ENCODE measurements at places on chromosomes 7 and 10. TPM values are rescaled to one million over a fixed set of nuclear protein-coding genes. Genes with fewer than 3 reads are reported as not detected.
A peak's percentile ranks its signal among the peaks of the same experiment; 100 is the strongest.

ZNF467 gene
- 0.35 TPM for total RNA-seq

MYH16 gene
- total RNA-seq: not detected

RPEL1 gene
- not detected for total RNA-seq

TAF3 gene
- total RNA-seq: 5.3 TPM

SFRP4 gene
- not detected for total RNA-seq

FFAR4 gene
- total RNA-seq: 2.3 TPM

DNA sequence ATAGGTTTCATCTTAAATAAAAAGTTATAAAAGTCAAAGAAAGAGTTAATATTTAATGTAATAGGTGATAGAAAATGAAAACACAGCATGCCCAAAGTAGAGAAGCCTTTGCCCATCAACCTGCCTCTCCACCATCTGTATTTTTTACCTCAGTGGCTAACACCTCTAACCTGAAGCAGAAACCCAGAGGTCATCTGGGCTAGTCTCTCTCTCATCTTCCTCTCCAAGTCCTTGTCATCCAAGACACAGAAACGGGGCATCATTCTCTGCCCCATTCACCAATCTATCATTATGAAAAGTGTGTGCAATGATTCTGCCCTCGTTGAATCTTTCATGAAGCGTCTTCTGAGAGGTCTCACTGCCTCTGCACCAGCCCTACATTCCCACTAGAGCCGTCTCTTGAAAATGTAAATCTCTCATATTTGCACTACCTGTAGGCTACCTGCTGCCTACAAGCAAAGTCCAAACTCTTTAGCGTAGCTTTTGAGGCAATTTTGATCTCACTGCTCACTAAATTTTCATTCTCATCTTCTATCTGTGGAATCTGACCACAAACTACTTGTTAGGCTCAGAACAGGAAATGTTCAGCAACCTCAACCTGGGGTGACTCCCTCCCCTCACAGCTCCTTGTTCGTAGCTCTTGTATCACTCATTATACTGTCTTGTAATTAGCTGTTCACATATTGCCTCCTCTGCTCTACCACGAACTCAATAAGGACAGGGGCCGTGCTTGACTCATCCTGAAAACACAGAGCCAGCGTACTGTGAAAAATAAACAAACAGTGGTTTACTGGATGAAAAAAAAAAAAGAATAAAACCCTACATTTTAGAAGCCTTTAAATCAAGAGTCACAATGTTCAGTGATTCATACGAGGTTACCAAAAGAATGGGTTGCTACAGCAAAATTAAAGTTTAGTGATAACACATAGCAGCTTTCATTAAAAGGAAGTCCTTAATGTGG is 83.1 kb downstream of the CTNNA3 start:
- H3K4me3 ChIP-seq: no peak overlapping the region
- no peaks in the 10 kb centered on the region for H3K27me3 ChIP-seq
- DNase-seq: no peak
- H3K4me1 ChIP-seq: no peaks in the 10 kb centered on the region
- H3K27ac ChIP-seq: no peak overlapping the region

- no peak overlapping the region for H3K27ac ChIP-seq
- DNase-seq: no peak
- H3K27me3 ChIP-seq: no peaks in the 10 kb centered on the region
- no peaks in the 10 kb centered on the region for H3K4me1 ChIP-seq
These were observed 190.7 kb downstream of the C7orf25 start for GRCh38 chr7:42720991-42721796.

DNA sequence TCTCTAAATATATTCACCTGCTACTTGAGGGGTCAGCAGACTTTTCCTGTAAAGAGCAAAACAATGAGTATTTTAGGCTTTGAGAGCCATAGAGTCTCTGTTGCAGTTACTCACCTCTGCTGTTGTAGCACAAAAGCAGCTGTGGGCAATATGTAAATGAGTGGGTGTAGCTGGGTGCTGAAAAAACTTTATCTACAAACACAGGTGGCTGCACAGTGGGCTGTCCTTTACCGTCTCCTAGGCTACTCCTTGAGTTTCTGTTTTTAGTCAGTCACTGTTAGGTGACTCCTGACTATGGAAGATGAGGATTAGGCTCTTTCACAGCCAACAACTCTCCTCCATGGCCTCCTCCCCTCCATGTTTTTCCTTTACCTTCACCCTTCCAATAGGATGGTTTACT is 286.1 kb upstream of the C7orf33 start:
- DNase-seq: no peak
- H3K27ac ChIP-seq: no peak overlapping the region
- no peak overlapping the region for H3K4me3 ChIP-seq
- no peaks in the 10 kb centered on the region for H3K27me3 ChIP-seq

DNA sequence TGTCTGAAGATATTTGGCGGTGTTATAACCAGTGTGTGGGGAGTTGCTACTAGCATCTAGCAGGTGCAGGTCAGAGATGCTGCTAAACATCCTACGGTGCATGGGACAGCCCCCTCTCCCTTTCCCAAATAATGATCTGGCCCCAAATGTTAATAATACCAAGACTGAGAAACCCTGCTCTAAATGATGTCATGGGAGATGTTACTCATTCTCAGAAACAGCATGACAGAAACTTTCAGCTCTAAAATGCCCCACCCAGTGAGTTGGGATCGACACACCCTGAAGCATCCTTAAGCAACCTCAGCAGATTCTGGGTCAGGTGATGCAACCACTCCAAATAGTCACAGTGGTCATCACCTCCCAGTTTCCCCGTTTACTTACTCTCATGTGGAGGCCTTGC is 108.8 kb upstream of the MPP7 start:
- no peaks in the 10 kb centered on the region for H3K4me1 ChIP-seq
- H3K27me3 ChIP-seq: no peaks in the 10 kb centered on the region
- H3K27ac ChIP-seq: no peak overlapping the region
- no peak overlapping the region for H3K4me3 ChIP-seq
- DNase-seq: no peak
- H3K36me3 ChIP-seq: no peaks in the 10 kb centered on the region

GRCh38 chr10:44383749-44384600 is 922 bp downstream of the CXCL12 start:
- H3K4me3 ChIP-seq: peak overlapping the region; percentile 59
- no peak for DNase-seq
- H3K27me3 ChIP-seq: peaks cover 11% of the 10 kb centered on the region
- H3K27ac ChIP-seq: peak overlapping the region; percentile 67
- H3K4me1 ChIP-seq: no peaks in the 10 kb centered on the region

- H3K27me3 ChIP-seq: no peaks in the 10 kb centered on the region
- no peaks in the 10 kb centered on the region for H3K36me3 ChIP-seq
- no peak for DNase-seq
These were observed 2.9 kb upstream of the TARP start for GRCh38 chr7:38276096-38276877.

DNA sequence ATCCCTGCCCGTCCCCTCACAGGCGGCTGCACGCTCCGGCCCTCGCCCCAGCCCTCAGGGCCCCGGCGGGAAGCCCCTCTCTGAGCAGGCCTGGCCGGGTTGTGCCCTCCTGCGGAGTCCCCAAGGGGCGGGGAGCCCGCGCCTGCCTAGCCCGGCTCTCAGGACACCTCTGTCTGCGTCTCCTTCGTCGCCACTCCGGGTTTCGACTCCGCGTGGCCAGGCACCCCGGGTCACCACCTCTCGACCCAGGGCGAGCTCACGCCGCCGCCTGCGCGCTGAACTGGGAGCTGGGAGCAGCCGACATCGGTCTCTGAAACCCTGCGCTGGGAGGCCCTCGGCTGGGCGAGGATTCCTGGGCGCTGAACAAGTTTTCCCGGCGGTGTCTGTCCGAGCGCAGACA is 6.2 kb upstream of the OGDHL start:
- H3K4me3 ChIP-seq: no peak overlapping the region
- H3K27ac ChIP-seq: no peak overlapping the region
- DNase-seq: no peak
- peaks cover 6% of the 10 kb centered on the region for H3K27me3 ChIP-seq
- H3K36me3 ChIP-seq: no peaks in the 10 kb centered on the region

DNA sequence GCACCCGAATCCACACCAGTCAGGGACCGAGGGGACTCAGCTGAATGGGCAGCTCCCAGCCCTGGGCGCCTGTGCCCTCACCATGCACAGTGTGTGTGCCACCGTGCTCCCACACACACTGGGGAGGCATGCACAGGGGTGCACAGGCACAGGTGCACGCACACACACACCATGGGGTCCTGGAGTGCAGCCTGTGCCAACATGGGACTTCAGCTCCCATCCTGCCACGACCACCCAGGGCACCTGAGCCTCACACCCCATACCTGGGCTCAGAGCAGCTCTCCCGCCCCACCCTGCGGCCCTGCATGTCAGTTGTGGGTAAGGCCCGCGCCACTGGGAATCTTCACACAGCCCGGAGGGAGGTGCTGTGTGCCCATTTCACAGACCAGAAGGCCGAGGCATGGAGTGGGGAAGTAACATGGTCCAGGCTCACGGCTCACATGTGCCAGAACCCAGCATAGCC is 8.0 kb downstream of the ELFN1 start:
- H3K27ac ChIP-seq: no peak overlapping the region
- no peaks in the 10 kb centered on the region for H3K4me1 ChIP-seq
- no peak overlapping the region for H3K4me3 ChIP-seq
- no peak for DNase-seq
- H3K27me3 ChIP-seq: no peaks in the 10 kb centered on the region
- H3K36me3 ChIP-seq: no peaks in the 10 kb centered on the region

GRCh38 chr7:123122916-123123315 is 76.9 kb downstream of the SLC13A1 start:
- no peak for DNase-seq
- H3K4me3 ChIP-seq: no peak overlapping the region
- H3K27me3 ChIP-seq: no peaks in the 10 kb centered on the region
- H3K36me3 ChIP-seq: no peaks in the 10 kb centered on the region

DNA sequence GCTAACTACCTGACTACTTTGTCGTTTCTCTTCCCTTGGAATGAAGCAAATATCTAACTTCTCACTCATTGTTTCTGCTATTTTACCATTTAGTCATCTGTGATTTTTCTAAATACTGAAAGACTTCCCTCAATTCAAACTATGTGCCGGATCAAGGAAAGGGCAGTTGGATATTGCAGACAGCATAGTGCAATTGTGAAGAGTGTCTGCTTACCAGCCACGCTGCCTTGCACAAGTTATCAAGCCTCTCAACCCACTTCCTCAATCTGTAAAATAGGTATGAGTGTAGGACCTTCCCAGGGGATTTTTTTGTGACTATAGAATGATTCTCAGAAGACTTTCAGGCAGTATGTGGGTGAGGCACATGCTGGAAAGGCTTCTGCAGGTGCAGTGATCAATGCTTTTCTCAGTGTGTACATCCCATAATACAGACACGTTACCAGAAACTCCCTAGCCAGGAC is 54.3 kb downstream of the EGFR start:
- H3K4me1 ChIP-seq: peaks cover 15% of the 10 kb centered on the region
- no peaks in the 10 kb centered on the region for H3K36me3 ChIP-seq
- H3K27ac ChIP-seq: peak overlapping the region; percentile 89
- no peaks in the 10 kb centered on the region for H3K27me3 ChIP-seq

DNA sequence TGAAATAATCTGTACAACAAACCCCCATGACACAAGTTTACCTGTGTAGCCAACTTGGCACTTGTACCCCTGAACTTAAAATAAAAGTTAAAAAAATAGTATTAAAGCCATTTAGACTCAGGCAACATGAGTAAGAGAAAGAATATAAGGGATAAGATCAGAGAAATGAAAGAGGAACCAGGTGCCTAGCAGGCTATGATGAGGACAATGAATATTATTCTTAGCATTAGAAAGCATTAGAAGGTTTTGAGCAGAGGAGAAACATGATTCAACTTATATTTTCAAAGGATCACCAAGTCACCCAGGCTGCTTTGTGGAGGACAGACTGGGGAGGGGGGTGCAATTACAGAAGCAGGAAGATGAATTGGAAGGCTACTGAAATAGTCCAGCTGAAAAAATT is 48.1 kb upstream of the TES start:
- no peak for DNase-seq
- H3K27ac ChIP-seq: no peak overlapping the region
- no peaks in the 10 kb centered on the region for H3K27me3 ChIP-seq
- H3K36me3 ChIP-seq: no peaks in the 10 kb centered on the region
- no peaks in the 10 kb centered on the region for H3K4me1 ChIP-seq

DNA sequence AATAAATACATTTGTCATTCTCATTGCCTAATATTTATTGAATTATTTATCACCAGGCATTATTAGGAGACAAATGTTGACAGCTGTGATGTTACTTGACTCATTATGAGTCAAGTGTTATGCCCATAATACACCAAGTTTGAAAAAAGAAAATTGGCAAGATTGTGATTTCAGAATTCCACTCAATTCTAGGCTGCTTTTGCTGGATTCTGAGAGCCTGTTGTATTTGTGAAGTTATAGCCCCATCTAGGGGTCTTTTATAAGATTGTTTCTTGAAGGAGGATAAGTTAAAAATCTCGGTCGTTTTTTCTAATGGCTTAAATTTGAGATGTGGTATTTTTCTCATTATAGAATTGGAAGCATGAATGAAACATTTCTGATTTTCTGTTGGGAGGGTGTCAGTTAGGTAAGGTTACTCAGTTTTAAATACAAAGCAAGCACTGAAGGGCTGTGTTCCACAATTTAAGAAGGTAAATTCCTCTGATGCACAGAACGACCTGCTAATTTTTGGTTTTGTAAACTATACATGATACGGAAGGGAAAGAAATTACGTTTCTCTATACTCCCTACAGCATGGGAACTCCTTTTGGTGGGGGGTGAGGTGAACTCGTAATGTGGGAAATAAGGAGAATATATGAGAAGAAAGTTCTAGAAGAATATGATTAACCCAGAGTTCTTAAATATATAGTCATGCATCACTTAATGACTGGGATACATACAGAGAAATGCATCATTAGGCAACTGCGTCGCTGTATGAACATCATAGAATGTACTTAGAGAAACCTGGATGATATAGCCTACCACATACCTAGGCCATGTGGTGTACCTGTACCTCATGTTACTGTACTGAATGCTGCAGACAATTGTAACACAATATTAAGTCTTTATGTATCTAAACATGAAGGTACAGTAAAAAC is 2.6 kb downstream of the STK31 start:
- H3K36me3 ChIP-seq: no peaks in the 10 kb centered on the region
- no peak for DNase-seq
- H3K27me3 ChIP-seq: no peaks in the 10 kb centered on the region
- no peak overlapping the region for H3K27ac ChIP-seq

GRCh38 chr7:1412322-1413261 is 46.7 kb downstream of the MICALL2 start:
- no peaks in the 10 kb centered on the region for H3K36me3 ChIP-seq
- peak overlapping the region; percentile 15 for H3K4me3 ChIP-seq
- peaks cover 7% of the 10 kb centered on the region for H3K4me1 ChIP-seq
- no peaks in the 10 kb centered on the region for H3K27me3 ChIP-seq
- H3K27ac ChIP-seq: no peak overlapping the region
- DNase-seq: peak; percentile 75

GRCh38 chr10:63145782-63146181 is 12.7 kb downstream of the NRBF2 start:
- no peaks in the 10 kb centered on the region for H3K4me1 ChIP-seq
- DNase-seq: no peak
- H3K36me3 ChIP-seq: no peaks in the 10 kb centered on the region
- H3K4me3 ChIP-seq: no peak overlapping the region

- no peaks in the 10 kb centered on the region for H3K36me3 ChIP-seq
- H3K27ac ChIP-seq: no peak overlapping the region
- DNase-seq: no peak
- no peak overlapping the region for H3K4me3 ChIP-seq
These were observed 12.0 kb upstream of the MARVELD1 start for GRCh38 chr10:97701438-97702069.
